ENCODE measurements at places on chromosomes 16 and 17.

- no peaks in the 10 kb centered on the region for H3K36me3 ChIP-seq
- no peak overlapping the region for H3K27ac ChIP-seq
- no peak for DNase-seq
- H3K4me1 ChIP-seq: peaks cover 7% of the 10 kb centered on the region
- no peak overlapping the region for H3K4me3 ChIP-seq
Observed at GRCh38 chr16:69193855-69194254, 6.9 kb downstream of the SNTB2 start.

- no peaks in the 10 kb centered on the region for H3K36me3 ChIP-seq
- H3K4me3 ChIP-seq: no peak overlapping the region
- H3K4me1 ChIP-seq: no peaks in the 10 kb centered on the region
- no peak overlapping the region for H3K27ac ChIP-seq
Observed at GRCh38 chr17:34389126-34389750, 26.2 kb upstream of the CCL1 start.

DNA sequence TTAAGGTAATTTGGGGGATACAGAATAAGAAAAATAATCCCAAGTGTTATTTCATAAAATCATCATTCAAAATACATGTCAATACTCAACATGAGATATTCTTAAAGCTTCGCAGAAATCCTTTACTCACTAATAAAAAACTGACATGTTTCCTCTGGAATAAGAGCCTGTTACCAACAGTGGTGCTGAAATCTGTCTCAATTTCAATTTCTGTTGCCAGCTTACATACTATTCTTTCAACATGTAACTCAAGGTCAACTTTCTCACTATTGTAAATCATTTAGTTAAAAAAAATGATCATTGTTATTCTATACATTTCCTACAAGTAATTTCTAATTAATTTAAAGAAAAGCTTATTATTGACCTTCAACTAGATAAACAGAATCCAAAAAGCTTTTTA lies 67.9 kb downstream of the CEP95 start:
- no peak overlapping the region for H3K27ac ChIP-seq
- H3K4me1 ChIP-seq: peaks cover 4% of the 10 kb centered on the region
- H3K4me3 ChIP-seq: no peak overlapping the region
- H3K36me3 ChIP-seq: peaks cover 77% of the 10 kb centered on the region

- no peak overlapping the region for H3K4me3 ChIP-seq
- DNase-seq: no peak
- no peaks in the 10 kb centered on the region for H3K4me1 ChIP-seq
Observed at GRCh38 chr17:73758245-73758644, 114.0 kb upstream of the SDK2 start.

DNA sequence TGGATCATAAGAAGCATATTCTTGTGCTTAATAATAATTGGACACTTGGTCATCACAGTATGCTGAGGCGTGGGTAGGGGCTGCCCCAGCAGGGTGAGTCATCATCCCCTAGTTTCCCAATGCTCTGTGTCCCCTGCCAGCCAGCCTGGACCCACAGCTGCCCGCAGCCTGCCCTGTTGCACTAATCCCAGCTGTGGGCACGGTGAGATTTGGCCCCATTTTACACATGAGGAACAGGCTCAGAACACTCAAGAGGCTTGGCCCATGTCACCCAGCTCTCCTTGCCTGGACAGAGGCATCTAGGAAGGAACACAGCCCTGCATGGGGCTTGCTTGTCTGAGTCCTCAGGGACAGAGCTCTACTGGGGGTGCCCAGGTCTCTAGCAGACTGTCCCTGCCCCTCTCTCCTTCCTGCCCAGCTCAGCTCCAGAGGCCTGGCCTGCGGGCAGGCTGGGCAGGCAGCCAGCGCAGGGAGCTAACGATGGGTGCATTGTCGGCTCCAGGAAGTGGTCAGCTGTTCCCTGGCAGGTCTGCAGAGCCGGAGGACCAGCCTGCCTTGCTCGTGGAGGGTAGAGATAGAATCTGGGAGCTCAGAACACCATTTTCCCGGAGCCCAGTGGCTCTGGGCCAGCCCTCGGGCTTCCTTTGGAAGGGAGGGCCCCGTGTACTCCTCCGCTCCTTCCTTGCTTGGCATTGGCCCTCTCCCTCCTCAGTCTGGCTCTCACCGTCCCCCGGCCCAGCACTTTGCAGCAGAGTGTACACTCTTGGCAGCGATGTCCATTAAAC lies 189.4 kb downstream of the RAB11FIP4 start:
- H3K27me3 ChIP-seq: no peaks in the 10 kb centered on the region
- H3K36me3 ChIP-seq: peaks cover 63% of the 10 kb centered on the region
- H3K4me1 ChIP-seq: peaks cover 36% of the 10 kb centered on the region
- peak overlapping the region; percentile 93 for H3K27ac ChIP-seq
- H3K4me3 ChIP-seq: peak overlapping the region; percentile 20
- peak; percentile 72 for DNase-seq

GRCh38 chr17:32488177-32488542 lies 1.4 kb downstream of the CDK5R1 start:
- no peak overlapping the region for H3K27ac ChIP-seq
- H3K36me3 ChIP-seq: peaks cover 7% of the 10 kb centered on the region
- no peaks in the 10 kb centered on the region for H3K27me3 ChIP-seq
- no peak overlapping the region for H3K4me3 ChIP-seq

- no peaks in the 10 kb centered on the region for H3K27me3 ChIP-seq
- DNase-seq: no peak
- no peak overlapping the region for H3K27ac ChIP-seq
- peaks cover 2% of the 10 kb centered on the region for H3K36me3 ChIP-seq
- peaks cover 8% of the 10 kb centered on the region for H3K4me1 ChIP-seq
- peak overlapping the region; percentile 51 for H3K4me3 ChIP-seq
Observed at GRCh38 chr17:43025290-43025657, 243 bp downstream of the RND2 start.

- no peak overlapping the region for H3K4me3 ChIP-seq
- H3K36me3 ChIP-seq: no peaks in the 10 kb centered on the region
- peaks cover 2% of the 10 kb centered on the region for H3K4me1 ChIP-seq
- peaks cover 36% of the 10 kb centered on the region for H3K27me3 ChIP-seq
- no peak for DNase-seq
Observed at GRCh38 chr16:1053121-1053521, 19.4 kb upstream of the SSTR5 start.

GRCh38 chr17:8572764-8573163 lies 57.8 kb downstream of the MYH10 start:
- peaks cover 18% of the 10 kb centered on the region for H3K36me3 ChIP-seq
- H3K27ac ChIP-seq: no peak overlapping the region
- H3K27me3 ChIP-seq: no peaks in the 10 kb centered on the region

DNA sequence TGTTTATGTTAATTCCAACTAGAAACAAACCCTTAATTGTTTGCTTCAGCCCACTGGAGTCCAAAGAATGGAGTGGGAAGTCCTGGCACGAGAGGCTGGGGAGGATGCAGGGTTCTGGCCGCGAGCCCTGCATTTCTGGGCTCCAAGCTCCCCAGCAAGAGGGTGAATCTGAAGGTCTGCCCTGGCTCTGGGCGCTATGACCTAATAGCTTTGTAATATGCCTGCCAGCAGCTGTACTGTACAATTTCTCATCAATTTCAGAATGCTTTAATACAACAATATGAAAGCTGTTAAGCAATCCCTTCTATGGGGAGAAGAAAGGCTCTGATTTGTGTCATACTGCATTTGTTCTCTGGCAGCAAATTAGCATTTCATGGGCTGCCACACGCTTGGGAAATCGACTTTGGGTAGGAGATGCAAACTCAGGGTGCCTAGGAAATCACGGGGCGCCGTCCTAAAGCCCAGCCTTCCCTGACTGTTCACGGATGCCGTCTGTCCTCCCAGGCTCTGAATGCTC lies 43.8 kb downstream of the NDEL1 start:
- H3K27me3 ChIP-seq: no peaks in the 10 kb centered on the region
- no peak for DNase-seq
- peaks cover 1% of the 10 kb centered on the region for H3K4me1 ChIP-seq
- peak overlapping the region; percentile 12 for H3K4me3 ChIP-seq
- peaks cover 82% of the 10 kb centered on the region for H3K36me3 ChIP-seq

GRCh38 chr17:50445730-50446325 lies 19.8 kb downstream of the ACSF2 start:
- no peak for DNase-seq
- no peak overlapping the region for H3K27ac ChIP-seq
- no peaks in the 10 kb centered on the region for H3K4me1 ChIP-seq
- no peaks in the 10 kb centered on the region for H3K27me3 ChIP-seq
- H3K4me3 ChIP-seq: no peak overlapping the region

GRCh38 chr16:29674188-29674587 lies 4.8 kb upstream of the QPRT start:
- H3K27ac ChIP-seq: no peak overlapping the region
- no peak for DNase-seq
- peaks cover 7% of the 10 kb centered on the region for H3K4me1 ChIP-seq
- no peaks in the 10 kb centered on the region for H3K27me3 ChIP-seq

DNA sequence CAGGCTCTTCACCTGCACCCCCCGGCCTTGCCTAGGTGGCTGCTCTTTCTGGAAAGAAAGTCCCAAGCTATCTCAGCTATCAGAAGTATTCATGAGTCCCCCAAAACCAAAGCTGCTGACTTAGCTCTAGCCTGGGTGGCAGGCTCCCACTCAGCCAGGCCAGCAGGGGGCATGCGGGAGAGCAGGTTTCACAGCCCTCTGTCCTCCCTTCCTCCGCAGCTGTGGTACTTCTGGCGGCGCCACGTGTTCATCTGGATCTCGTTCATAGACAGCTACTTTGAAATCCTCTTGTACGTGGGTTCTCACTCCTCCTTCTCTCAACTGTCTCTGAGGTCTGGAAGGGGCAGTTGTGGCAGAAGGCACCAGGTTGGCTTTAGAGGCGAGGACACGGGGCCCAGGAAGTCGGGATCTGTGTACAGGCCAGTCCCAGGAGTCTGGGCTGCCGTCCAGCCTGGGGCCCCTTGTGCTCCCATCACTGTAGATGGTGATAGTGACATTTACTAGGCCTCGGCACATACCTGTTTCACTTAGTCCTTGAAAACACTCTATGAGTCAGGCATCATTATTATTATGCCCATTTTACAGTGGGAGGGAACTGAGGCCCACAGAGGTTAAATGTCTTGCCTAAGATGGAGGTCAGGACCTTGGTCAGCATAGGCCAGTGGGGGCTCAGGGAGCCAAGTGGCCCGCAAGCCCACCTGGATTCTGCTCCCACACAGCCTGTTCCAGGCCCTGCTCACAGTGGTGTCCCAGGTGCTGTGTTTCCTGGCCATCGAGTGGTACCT lies 12.9 kb downstream of the TRPV2 start:
- peaks cover 7% of the 10 kb centered on the region for H3K4me1 ChIP-seq
- H3K4me3 ChIP-seq: no peak overlapping the region
- H3K27me3 ChIP-seq: no peaks in the 10 kb centered on the region
- peak; percentile 59 for DNase-seq

DNA sequence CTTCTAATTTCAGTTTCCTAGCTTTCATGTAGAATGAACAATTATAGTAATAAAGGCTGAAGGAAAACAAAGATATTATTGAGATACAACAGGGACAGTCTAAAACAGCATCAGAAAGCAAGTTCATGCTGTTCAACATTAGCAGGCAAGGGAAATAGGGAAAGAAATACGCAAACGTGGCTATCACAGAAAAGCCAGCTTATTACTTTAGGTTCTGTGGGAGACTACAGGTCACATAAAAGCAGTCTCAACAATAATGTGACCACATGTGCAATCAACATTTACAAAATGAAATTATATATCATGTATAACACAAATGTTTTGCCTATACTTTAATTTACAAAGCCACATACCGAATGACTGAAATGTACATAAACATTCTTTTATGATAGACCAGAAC lies 4.9 kb upstream of the TRIM37 start:
- H3K27me3 ChIP-seq: no peaks in the 10 kb centered on the region
- H3K4me3 ChIP-seq: no peak overlapping the region
- no peaks in the 10 kb centered on the region for H3K4me1 ChIP-seq
- peaks cover 6% of the 10 kb centered on the region for H3K36me3 ChIP-seq
- DNase-seq: no peak
- H3K27ac ChIP-seq: no peak overlapping the region

DNA sequence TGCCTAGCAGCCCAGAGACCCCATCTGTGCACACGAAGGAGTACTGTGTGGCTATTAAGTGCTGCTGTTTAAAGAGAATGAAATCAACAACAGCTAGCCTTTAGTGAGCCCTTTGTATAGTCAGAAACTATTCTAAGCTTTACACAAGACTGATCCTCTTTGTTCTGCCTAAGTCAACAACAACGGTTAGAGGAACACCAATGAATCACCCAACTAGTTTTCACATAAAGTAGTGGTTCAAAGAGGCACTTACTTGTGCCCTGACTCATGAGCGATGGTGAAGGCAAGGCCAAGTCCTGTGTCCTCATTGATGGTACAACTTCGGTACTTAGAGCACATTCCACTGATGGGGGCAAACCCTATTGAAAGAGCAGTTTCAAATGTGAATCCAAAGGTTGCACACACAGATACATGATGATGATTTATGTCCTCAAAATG lies 75.8 kb downstream of the ADAMTS18 start:
- peak; percentile 57 for DNase-seq
- no peaks in the 10 kb centered on the region for H3K27me3 ChIP-seq
- H3K4me1 ChIP-seq: peaks cover 3% of the 10 kb centered on the region
- peak overlapping the region; percentile 33 for H3K27ac ChIP-seq
- H3K36me3 ChIP-seq: no peaks in the 10 kb centered on the region
- H3K4me3 ChIP-seq: no peak overlapping the region

GRCh38 chr17:6325741-6326140 lies 109.2 kb downstream of the AIPL1 start:
- no peak for DNase-seq
- H3K27ac ChIP-seq: no peak overlapping the region
- H3K4me3 ChIP-seq: no peak overlapping the region
- no peaks in the 10 kb centered on the region for H3K36me3 ChIP-seq
- H3K4me1 ChIP-seq: no peaks in the 10 kb centered on the region

GRCh38 chr16:55325080-55325447 lies 1.1 kb downstream of the IRX6 start:
- peaks cover 39% of the 10 kb centered on the region for H3K27me3 ChIP-seq
- peaks cover 41% of the 10 kb centered on the region for H3K4me1 ChIP-seq
- peak overlapping the region; percentile 48 for H3K4me3 ChIP-seq
- peaks cover 20% of the 10 kb centered on the region for H3K36me3 ChIP-seq

- H3K27ac ChIP-seq: no peak overlapping the region
- DNase-seq: no peak
- peaks cover 47% of the 10 kb centered on the region for H3K36me3 ChIP-seq
- H3K27me3 ChIP-seq: no peaks in the 10 kb centered on the region
Observed at GRCh38 chr16:28482026-28482425, 9.8 kb downstream of the CLN3 start.

All from mesenchymal stem cell (in vitro differentiated cells and primary cell).